ENCODE measurements at places on chromosomes 3 and 15.
A peak's percentile ranks its signal among the peaks of the same experiment; 100 is the strongest.

DNA sequence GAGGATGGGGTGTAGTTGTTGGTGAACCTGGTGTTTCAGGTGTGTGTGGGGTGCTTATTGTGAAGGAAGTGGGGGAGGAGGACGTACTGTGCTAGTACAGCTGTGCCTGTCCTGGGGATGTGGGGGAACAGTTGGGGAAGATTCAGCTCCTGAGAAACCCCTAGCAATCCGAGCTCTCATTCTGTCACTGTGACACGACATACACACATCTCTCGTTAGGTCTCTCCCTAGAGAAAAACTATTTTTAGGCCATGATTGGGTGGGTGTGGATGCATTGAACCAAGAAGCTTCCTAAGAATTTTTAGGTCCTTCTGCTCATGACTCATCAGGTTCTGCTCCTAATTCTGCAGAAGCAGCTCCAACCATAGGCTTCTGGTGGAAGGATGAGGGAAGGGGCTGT is 54.3 kb downstream of the SLC30A4 start:
- DNase-seq: no peak

DNA sequence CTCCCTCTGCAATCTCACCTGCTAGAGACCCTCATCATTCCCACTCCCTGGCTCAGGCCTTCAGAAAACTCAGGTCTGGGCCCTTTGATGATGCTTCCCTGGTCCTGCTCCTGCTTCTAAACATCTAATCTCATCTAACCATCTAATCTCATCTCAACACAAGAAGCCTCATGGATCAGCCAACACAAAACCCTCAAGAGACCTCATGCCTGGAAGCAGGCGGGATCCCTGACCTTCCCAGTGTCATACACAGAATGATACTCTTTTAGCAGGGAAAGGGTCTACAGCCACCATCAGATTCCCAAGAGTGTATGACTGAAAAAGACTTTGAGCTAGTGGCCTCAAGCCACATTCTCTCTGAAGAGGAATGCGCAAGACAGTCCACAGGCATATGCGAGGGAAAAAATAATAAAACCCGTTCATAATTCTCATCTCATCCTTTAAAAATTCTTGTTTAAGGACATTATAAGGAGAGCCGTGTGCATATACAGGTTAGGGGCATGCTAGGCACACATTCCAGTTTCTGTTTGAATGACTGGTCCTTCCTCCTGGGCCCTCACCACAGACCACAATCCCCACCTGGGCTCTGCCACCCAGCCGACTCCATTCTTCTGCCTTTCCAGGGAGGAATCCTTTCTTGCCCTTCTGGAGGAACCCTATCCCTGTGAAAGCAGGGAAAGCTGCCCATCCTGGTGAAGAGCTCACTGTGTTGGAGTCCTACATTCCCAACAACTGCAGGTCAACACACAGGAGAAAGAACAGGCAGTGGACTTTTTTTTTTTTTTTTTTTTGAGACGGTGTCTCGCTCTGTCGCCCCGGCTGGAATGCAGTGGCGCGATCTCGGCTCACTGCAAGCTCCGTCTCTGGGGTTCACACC is 2.2 kb downstream of the ZXDC start:
- no peak for DNase-seq

DNA sequence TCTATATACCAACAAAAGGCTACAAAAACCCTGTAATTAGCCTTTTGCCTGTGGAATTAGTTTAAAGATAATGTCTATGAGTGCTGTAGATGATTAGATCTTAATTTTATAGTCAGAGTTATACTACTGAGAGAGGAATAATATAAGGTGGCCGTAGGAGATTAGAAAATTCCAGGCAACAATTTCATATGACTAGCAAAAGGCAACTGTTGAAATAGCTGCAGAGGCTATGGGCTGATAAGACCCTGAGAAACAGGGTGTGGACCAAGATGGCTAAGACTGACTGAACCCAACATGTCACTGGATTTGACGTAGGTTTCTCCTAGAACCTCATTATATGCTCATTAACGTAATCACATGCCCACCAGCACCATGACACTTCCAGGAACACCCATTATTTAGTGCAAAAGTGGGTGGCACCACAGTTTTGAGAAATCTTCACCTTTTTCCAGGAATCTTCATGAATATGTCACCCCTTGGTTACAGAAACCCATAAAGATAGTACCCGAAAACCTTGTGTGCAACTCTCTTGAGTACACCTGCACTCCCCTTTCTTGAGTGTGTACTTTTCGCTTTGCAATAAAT is 29.1 kb upstream of the SCG3 start:
- DNase-seq: no peak

DNA sequence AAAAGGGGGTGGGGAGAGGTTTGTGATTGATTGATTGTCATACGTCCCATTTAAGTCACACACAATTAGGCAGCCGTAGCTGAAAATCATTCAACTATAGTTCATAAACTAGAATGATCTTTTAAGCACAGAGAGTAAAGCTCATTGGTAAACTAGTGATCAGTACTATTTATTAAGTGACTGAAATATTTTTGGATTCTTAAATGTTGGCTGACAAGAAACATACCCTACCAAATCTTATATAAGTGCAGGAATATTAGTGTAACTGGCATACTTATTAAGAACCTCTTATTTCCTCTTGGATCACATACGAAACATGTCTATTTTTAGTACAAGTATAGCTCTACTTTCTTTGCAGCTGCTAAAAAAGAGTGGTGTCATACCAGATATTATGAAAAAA is 8.4 kb upstream of the ABHD10 start:
- DNase-seq: peak; percentile 33

DNA sequence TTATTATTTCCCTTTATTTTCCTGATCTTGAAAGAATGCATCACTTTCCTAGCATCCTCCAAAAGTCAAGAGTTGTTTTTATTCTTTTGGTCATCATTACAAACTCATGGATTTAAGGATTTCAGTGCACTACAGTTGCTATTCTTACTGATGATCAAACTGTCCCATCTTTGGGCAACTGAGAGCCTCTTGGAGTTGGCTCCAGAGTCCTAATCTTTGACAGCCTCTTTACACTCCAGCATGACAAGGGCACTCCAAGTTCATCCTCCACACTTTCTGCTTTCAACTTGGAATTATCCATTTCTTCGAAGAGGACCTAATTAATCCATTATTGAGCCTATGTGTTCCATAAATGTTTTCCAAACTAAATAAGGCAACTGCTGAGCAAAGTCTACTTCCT is 5.7 kb downstream of the UACA start:
- no peak for DNase-seq

DNA sequence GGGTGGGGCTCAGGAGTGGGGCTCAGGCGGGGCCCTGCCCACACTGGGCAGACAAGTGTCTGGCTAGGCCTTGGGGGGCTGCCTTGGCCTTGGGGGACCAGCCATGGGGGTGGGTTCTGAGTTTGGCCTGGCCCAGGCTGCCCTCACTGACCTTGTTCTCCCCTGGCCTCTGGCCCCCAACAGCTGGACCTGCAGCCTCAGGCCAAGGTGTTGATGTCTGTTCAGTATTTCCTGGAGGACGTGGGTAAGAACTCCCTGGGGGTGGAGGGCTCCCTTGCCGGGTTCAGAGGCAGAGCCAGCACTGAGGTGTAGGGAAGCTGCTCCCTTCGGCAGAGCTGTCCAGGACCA is 20.0 kb downstream of the PRKCD start:
- no peak for DNase-seq

DNA sequence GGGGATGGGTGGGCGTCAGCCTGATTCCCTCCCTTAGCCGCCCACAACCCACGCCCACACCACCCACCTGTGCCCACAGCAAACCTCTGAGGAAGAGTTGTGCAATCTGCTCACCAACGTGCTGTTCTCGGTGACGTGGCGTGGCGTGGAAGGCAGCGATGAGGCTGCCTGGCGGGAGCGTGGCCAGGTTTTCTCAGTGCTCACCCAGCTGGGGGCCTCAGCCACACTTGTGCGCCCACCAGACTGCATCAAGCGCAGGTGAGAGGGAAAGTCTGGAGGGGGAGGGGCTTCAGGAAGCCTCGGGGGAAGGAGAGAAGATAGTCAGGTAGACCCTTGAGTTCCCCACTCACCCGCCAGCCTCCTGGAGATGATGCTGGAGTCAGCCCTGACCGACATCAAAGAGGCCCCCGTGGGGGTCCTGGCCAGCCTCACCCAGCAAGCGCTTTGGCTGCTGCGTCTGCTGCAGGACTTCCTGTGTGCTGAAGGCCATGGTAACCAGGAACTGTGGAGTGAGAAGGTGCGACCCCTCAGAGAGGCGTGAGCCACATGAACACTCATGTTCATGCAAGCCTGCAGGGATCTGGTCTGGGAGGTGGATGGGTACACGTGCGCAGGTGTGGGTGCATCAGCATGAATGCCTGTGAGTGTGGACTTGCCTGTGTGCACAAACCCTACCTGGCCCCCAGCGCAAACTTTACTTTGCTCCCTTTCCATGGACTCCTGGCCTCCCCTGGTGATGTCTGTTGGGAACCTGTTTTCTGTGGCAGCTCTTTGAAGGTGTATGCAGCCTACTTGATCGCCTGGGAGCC is 21.7 kb downstream of the NBEAL2 start:
- no peak for DNase-seq

GRCh38 chr3:13070391-13071070 is 2.7 kb downstream of the IQSEC1 start:
- no peak for DNase-seq

- peak; percentile 85 for DNase-seq
Measured at GRCh38 chr15:68700455-68701123, 120.1 kb downstream of the ANP32A start.

DNA sequence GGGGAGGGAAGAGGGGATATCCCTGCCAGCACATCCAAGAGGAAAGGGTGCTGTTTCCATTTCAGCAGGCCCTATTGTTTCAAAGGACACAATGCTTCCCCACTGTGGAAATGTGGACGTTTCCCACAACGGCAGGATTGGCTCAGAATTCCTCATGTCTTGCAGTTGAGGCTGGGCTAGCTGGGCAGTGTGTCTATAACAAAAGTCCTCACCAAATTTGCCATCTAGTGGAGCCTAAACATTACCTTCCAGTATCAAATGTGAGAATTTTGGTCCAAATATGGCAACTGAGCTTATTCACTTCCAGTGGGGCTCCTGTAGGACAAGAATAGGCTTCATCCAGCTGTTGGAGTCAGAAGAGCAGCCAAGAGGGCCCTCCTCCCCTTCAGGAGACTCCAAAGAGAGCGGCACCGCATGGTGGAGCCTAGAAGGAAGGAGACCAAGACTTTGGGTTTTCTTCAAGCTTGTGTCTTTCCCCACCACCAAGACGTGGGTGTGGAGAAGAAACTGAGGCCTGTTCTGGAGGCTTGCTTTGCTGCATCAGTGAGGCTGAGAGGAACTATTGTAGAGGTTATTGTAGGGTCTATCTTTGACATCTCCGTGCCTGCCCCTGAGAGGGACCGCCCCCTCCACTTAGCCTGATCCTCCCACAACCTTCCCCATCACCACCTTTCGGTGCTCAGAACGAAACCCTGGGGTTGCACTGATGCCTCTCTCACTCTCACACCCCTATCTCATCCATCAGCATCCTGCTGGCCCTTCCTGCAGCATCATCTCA is 45.3 kb upstream of the SLCO2A1 start:
- DNase-seq: no peak

DNA sequence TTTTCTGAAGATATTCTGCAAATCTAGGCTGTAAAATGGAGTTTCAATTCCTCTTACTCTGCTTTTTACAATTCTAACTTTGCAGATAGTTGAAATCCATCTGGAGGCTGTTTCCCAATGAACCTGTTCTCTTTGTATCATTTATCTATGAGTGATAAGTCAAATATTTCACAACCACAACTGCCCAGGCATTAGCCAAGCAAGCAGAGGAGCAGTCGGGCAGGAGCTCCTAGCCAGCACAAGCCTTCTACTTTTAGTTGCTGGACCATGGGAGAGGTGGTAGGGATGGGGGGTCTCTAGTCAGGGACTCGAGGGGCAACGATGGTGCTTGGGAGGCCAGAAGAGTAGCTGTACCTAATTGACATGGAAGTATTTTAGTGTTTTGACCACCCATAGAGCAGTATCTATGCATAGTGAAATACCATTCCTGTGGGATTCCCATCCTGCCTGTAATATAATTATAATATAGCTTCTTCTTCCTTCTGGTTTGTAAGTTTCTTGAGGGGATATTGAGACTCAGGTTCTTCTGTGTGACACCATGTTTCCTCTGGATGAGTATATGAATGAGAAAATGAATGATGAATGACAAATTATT is 353.5 kb upstream of the IL12A start:
- peak; percentile 55 for DNase-seq

DNA sequence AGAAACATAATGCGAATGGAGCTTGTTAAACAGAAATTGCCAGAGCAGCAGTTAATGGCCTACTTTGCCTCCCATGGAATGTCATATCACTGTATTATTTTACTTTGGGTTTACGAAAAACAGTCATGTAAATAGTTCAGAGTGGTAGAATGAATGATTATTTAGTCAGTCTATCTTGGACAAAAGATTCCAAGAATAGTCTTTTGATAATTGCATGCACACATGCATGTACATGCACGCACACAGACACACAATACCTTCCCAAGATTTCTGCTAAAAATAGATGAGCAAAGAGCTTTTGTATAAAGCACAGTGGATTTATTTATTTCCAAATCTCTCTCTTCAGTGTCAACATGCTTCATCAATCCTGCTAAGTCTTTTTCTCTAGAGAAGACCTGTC is 800.7 kb downstream of the DIPK2A start:
- no peak for DNase-seq

GRCh38 chr3:13513051-13513912 is 33.2 kb downstream of the HDAC11 start:
- DNase-seq: no peak

DNA sequence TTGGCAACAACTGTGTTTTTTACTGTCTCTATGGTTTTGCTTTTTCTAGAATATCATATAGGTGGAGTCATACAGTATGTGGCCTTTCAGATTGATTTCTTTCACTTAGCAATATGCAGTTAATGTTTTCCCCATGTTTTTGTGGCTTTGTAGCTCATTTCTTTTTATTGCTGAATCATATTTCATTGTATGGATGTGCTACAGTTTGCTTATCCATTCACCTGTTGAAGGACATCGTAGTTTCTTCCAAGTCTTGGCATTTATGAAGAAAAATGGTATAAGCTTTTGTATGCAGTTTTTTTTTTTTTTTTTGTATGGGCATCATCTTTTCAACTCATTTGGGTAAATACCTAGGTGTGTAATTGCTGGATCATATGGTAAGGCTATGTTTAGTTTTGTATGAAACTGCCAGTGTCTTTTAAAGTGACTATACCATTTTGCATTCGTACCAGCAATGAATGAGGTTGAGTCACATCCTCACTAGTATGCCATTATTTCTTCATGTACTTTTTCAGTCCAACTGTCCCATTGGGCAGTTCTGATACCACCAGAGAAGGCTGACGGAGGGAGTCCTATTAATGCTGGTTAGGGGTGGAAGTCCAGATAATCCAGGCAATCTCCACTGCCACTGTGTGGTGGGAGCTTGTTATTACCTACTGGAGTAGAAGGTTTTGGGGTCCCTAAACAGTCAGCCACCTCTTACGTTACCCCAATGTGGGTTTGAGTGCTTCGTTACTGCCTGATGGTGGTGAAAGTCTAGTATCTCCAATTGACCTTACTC is 210.5 kb downstream of the DOCK3 start:
- peak; percentile 1 for DNase-seq

DNA sequence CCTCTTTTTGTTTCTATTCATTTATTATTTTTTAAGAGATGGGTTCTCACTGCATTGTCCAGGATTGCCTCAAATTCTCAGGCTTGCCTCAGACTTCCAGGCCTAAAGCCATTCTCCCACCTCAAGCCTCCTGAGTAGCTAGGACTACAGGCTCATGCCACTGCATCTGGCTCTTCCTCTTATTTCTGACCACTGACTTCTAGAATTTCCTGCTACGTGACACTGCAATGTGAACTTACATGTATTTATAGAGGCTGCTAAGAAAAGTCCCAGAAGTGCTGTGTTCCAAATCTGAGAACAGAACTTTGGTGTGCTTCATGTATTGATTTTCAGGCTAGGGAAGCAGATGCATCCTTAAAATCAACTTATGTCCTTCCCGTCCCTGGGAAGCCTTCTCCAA is 407.4 kb downstream of the RSL24D1 start:
- DNase-seq: no peak
